ENCODE measurements at places on chromosomes 16 and 17.

- no peak for DNase-seq
Observed at GRCh38 chr16:10871157-10871991, 5.6 kb upstream of the CIITA start.

DNA sequence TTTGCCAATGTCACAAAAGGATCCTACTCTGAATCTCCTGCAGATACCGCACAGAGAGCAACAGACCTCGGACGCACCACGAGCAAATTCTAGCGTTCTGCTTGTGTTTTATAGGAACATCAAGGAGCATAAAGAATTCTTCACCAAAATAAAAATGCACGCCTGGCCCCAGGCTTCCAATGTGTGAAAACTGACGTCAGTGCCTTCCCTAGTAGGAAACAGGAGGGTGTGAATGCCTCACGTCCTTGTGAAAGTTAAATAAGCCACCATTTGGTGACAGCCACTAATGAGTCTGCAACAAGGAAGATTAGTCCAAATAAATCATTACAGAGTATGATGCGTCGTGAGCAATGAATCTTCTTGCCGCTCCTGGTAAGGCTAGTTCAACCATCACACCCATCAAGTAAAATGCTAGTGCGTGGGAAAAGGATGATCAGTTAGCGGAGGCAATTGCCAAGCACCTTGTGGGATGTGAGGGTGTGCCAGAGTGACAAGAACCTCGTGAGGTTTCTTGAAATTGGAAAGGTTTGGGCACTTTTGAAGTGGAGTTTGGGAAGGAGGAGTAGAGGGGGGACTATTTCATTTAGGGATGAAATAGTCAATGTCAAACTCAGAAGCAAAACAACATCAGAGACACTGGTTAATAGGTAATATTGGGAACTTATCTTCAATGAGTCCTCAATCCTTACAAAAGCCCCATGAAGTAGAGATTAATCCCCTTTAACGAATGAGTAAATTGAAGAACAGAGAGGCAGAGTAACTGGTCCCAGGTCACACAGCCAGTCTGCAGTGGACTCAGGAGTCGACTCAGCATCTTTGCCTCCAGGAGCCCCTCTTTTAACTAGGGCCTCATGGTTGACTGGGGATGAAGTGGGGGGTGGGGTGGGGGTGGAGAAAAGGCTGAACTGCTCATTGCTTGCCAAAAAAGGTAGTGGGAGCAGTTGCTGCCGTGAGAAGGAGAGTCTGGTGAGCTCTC is 238.8 kb downstream of the SLC39A11 start:
- DNase-seq = no peak

DNA sequence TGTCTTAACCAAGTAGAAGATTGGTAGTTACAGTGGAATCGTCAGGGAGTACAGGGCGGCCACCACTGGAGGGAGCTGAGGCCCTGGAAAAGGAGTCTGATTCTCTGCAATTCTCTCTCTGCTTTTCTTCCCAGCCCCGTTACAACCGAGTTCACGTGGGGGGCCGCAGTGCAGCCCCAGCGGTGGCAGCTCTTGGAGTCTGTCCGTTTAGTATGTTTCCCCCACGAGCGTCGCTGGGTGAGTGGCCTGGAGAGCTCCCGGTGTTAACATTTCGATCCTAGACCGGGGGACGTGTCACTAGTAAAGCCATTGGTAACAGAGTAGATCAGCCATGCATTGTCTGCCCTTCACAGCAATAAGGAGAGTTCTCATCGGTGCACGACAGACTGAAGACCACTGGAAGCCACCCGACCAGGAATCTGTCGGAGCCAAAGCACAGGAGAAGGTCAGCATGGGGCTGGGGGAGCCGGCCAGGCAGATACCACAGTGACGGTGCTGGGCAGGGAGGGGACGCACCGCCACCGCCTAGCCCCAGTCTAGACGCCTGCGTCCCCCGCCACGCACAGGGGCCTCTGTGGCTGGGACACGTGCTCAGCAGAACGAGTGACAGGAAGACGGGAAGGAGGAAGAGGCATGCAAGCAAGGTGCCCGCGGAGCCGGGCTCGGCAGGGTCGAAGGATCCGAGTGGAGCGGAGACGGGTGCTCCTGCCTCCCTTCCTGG is 15.7 kb downstream of the SLC16A3 start:
- DNase-seq = no peak

DNA sequence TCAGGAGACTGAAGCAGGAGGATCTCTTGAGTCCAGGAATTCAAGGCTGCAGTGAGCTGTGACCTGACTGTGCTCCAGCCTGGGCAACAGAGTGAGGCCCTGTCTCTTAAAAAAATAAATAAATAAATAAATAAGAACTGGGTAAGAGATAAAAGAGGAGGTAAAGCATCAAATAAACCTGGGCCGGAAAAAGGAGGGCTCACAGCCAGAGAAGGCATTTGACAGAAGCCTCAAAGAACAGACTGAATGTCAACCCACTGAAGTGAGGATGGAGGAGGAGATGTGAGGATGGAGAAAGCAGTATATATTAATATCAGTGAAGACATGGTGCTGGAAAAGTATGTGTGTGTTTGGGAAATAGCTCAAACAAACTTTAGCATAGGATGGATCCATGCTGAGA is 6.1 kb downstream of the NOG start:
- no peak for DNase-seq

- DNase-seq = no peak
Observed at GRCh38 chr17:57524839-57525568, 220.1 kb downstream of the CCDC182 start.

- DNase-seq = no peak
Observed at GRCh38 chr16:57732714-57733113, 2.9 kb upstream of the KATNB1 start.

GRCh38 chr17:83150369-83151055 is 71.1 kb downstream of the METRNL start:
- no peak for DNase-seq

DNA sequence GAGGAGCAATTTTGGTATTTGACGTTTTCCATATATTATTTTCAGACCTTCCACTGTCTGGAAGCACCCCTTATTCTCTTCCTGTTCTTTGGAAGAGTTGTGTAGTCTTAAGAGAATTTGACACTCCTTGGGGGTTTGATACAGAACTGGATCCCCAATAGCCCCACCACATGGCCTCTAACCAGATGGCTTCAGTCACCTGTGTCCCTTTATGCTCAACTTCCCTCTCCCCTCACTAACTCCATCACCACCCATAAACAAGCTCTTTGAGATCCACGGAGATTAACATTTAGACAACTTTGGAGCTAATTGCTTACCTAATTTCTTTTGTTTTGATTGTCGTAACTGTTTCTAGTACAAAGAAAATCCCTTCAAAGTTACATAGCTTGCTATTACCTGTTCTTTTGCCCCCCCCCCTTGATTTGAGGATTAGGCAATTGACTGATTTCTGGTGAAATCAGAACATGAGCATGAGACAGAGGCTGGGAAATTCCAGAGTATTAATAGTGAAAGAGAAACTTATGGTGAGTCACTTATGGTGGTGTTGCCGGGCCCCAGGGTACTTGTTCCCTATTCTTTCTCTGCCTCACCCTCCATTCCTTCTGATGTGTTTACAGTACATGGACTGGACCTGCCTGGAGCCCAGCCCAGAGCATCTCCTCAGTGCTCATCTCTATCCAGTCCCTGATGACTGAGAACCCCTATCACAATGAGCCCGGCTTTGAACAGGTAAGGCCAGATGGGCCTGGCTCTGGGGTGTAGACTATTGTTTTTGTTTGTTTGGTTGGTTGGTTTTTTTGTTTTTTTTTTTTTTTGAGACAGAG is 7.5 kb downstream of the UBE2Z start:
- no peak for DNase-seq

DNA sequence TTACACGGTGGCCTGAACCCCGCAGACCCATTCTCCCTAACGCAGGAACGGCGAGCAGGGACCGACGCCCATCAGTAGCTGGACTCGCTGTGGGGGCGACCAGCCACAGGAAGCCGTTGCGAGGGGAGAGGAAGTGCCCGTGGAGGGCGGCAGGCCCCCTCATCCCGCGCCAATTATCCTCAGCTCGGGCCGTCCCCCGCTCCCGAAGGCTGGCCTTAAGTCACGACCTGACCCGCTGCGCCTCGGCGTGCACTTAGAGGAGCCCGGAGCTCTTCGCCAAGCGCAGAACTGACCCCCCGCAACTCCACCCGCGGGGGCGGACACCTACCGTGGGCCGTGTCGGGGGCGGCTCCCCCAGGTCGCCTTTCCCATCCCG is 401 bp downstream of the ARL16 start:
- DNase-seq = no peak

All from C1 segment of cervical spinal cord (tissue), 14 donors.